ENCODE measurements at places on chromosomes 2 and 18.

GRCh38 chr18:69233465-69234054 is 167.1 kb upstream of the DOK6 start:
- DNase-seq: no peak

GRCh38 chr18:8812631-8813030 is 107.3 kb downstream of the MTCL1 start:
- no peak for DNase-seq

- DNase-seq: no peak
Observed at GRCh38 chr2:120805602-120806001, 69.9 kb downstream of the GLI2 start.

GRCh38 chr18:26307161-26307773 is 81.0 kb downstream of the TAF4B start:
- DNase-seq: peak; percentile 81

- no peak for DNase-seq
Observed at GRCh38 chr2:100161945-100162620, 19.7 kb upstream of the AFF3 start.

DNA sequence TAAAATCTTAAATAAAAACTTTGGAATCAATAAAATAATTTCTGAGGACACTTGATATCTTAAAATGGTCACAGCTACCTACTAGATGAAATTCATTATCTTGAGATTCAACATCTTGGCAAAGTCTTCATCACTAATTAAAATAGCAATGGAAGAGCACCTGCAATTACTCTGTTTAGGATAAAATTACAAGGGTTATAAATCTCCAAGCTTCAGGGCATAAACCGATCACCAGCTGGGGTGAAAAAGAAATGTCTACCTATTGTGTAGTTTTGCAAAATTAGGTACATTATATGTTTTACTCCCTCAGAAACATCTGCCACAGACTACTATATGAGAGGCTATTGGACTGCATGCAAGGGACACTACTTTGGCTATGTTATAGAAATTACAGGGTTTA is 327.1 kb downstream of the CCDC178 start:
- DNase-seq: no peak

- peak; percentile 64 for DNase-seq
Observed at GRCh38 chr2:235170536-235171521, 219.0 kb downstream of the SH3BP4 start.

GRCh38 chr2:177900082-177900481 is 172.5 kb downstream of the PDE11A start:
- DNase-seq: no peak

DNA sequence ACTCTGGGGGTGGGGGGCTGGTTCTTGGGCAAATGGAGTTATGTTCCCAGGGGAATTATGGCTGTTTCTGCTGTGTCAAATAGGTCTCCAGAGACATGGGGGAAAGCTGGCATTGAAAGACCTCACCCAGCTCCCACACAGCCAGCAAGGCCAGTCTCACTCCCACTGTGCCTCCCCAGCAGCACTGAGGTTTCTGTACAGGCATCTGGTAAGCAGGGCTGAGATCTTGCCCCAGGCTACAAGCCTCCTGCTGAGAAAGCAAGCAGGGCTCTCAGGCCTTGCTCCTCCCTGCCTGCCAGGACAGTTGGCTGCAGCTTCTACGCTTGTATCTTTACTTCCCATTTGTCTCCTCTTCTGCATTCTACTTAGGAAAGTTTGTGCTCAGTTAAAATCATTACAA is 50.5 kb upstream of the FHOD3 start:
- no peak for DNase-seq

DNA sequence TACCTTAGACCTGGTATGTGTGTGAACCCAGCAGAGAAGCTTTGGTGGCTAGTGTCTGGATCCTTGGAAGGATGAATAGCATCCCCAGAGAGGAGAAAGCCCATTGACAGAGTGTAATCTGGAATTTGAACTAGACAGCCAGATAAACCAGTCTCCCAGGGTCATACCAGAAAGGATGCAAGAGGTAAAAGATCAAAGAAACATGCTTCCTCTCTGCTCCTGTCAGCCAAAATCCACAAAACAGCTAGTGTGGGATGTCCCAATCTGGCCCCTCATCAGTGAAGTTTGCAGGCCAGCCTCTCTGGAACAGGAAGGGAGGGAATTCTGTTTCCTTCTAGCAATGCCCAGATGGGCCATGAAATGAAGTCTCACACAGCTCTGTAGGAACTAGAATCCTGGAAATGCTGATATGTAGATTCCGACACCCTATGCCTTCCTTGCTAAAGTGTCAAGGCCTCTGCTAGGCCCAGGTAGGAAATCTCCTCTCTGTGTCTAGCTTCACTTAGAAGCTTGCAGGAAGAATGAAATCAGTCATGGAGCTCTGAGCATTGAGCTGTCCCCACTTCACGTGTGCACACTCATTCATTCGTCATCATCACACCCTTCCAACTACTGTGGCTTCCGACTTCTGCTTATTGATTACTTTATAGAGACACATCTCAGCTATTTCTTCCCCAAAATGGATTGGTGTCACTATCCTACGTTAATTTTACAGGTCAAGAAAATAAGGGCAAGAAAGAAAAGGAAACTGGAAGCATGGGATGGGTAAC is 38.0 kb downstream of the EVA1A start:
- DNase-seq: no peak

GRCh38 chr2:196444442-196444841 is 195.1 kb upstream of the CCDC150 start:
- no peak for DNase-seq

DNA sequence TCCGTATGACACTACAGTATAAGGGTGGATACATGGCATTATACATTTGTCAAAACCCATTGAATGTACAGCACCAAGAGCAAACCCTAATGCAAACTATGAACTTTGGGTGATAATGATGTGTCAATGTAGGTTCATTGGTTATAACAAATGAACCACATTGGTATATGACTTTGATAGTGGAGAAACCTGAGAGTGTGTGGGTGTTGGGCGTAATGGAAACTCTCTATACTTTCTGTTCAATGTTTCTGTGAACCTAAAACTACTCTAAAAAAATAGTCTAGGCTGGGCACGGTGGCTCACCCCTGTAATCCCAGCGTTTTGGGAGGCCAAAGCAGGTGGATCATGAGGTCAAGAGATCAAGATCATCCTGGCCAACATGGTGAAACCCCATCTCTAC is 6.5 kb upstream of the ACTG2 start:
- DNase-seq: no peak

DNA sequence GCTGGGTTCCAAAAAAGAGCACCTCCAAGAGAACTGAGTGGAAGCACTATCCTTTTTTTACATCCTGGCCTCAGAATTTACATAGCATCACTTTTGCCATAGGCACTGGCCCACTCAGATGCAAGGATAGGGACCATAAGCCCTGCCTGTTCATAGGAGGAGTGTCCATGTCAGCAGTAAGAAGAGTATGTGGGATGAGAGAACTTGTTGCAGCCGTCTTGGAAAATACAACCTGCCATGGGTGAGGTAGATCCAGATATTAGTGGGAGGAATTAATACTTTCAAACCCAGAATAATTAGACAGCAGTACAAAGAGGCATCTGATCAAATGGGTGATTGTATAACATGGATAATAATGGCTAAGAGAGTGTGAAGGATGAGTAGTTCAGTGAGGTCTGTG is 110.7 kb upstream of the CELF4 start:
- no peak for DNase-seq
